ENCODE measurements at places on chromosomes 7 and 10.

GRCh38 chr10:120184547-120185337 lies 272.3 kb upstream of the PLPP4 start:
- no peak for DNase-seq

- DNase-seq, result no peak
These were observed 34.4 kb upstream of the ZMIZ1 start for GRCh38 chr10:79034271-79034876.

DNA sequence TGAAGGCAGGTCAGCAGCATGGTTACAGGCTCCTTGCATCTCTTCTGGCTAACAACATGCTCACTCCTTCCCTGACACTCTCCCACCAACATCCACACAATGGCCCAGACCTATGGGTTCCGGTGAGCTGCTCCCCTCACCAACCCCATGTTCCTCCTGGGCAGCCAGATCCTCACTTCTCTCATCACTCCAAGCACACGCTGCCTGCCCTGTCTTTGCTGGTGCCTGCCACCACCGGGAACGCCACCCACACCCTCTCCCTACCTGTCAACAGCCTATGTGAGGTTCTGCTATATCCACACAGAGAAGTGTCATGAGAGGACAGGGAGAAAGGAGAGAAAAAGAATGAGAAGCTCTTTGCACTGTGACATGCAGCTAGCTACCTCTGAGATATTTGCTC lies 14.6 kb downstream of the PARP12 start:
- DNase-seq, result no peak

DNA sequence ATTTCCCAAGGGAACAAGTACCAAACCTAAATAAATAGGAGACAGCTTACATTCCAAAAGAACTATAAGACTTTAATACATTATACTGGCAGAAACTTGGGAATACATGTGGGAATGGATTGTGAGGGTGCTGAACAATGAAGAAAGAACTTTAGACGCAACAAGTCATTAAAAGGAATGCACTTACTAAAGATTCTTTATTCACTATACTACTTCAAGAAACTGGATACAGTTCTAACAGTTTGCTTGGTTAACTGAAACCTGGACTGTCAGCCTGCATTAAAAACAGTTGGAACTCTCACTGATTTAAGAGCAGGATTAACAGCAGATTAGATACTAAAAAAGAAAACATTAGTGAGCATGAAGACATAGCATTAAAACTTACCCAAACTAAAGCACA lies 12.0 kb downstream of the CACUL1 start:
- DNase-seq, result no peak

DNA sequence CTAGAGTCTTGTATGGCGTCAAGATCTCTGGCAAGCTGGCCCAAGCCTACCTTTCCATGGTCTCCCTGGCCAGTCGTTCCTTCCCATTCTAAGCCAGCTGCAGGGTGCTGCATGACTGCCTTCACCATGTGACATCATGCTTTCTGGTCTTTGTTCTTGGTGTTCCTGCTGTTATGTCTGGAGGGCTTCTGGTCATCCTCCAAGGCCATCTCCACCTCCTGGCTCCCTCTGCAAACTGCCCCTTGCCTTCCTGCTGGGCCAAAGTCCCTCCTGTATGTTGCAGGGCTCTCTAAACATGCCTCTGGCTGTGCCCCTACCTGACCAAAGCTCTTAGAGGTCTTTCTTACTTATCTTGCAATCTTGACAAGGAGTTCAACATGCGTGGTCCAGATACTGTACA lies 44.4 kb upstream of the SHH start:
- no peak for DNase-seq

DNA sequence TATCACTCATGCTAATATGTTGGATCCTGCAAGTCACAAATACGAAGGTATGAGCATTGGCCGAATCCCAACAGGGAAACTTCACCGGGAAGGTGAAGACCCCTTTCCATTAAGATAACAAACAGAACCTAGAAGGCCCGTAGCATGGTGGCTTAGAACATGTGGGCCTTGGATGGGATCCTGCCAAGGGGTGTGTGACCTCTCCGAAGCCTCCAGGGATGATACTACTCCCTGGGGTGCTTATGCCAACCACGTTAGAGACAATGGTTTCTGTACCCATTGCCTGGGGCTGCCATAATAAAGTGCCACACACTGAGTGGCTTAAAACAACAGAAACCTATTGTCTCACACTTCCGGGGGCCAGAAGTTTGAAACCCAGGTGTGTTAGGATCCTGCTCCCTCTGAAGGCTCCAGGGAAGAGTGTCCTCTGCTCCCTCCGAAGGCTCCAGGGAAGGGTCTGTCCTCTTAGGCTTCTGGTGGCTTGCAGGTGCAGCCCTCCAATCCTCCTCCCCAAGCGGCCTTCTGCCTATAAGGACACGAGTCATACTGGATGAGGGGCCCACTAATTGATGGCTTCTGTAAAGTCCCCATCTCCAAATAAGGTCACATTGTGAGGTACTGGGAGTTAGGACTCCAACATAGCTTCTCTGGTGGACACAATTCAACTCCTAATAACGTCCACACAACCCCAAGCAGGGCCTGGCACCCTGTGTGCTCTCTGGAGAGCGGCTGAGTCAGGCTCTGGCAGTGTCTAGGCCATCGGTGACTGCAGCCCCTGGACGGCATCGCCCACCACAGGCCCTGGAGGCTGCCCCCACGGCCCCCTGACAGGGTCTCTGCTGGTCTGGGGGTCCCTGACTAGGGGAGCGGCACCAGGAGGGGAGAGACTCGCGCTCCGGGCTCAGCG lies 992 bp upstream of the MGMT start:
- DNase-seq, result no peak
